ENCODE measurements at places on chromosomes 7 and 10. TPM values are rescaled to one million over a fixed set of nuclear protein-coding genes. Genes with fewer than 3 reads are reported as not detected.

Gene WEE2
- 0.32 TPM for total RNA-seq

Gene UCMA
- not detected for total RNA-seq

Gene SYT15
- 0.64 TPM for total RNA-seq

Gene SAMD9
- total RNA-seq = 15.8 TPM

Gene JCAD
- 18.7 TPM for total RNA-seq

Gene CHST15
- 16.4 TPM for total RNA-seq

Gene CPVL
- not detected for total RNA-seq

Gene ZNF800
- 19.3 TPM for total RNA-seq

Gene OPN4
- total RNA-seq = not detected

Gene OPN1SW
- total RNA-seq = not detected

Gene GNB2
- total RNA-seq = 88.1 TPM

Data from fibroblast of villous mesenchyme (primary cell).